Left renal pelvis (tissue), 4 donors: ENCODE measurements at places on chromosomes 11 and 22. TPM values are rescaled to one million over a fixed set of nuclear protein-coding genes. Genes with fewer than 3 reads are reported as not detected.

DNA sequence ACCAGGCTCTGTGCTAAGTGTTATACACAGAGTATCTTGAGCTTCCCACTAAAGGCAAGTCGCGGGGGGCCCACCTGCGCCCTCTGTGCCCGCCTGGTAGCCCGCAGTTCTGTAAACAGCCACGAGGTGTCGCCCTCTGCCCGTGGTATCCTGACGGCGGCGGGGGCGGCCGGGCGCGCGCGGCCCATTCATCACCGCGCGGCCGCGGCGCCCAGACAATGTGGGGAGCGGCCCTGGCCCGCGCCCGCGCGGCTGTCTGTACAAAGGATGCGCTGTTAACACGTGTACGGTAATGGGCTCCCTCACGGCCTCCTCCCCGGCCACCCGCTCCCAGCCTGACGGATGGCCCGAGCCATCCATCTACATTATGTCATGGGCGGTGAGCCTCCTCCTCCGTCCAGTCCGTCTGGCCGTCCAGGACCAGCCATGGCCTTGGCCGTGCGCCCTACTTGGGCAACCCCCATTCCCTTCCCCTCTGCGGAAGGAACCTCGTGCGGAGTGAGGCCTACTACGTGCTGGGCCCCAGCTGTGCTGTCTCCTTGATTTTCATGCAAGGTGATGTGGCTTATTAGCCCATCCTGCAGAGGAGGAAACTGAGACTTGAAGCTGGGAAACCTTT, 99.4 kb downstream of the MIAT start:
- DNase-seq: no peak

GRCh38 chr22:37982151-37982785, 2.1 kb downstream of the SOX10 start:
- no peak for DNase-seq

Gene LTBP3
- 140 TPM for polyA plus RNA-seq

GRCh38 chr11:10561947-10562346, 6.5 kb downstream of the LYVE1 start:
- DNase-seq: no peak

- DNase-seq: no peak
Observed at GRCh38 chr22:21832291-21833290, 34.9 kb downstream of the MAPK1 start.

Gene HEPHL1
- polyA plus RNA-seq: not detected

Gene ACRV1
- polyA plus RNA-seq: 1.0 TPM

DNA sequence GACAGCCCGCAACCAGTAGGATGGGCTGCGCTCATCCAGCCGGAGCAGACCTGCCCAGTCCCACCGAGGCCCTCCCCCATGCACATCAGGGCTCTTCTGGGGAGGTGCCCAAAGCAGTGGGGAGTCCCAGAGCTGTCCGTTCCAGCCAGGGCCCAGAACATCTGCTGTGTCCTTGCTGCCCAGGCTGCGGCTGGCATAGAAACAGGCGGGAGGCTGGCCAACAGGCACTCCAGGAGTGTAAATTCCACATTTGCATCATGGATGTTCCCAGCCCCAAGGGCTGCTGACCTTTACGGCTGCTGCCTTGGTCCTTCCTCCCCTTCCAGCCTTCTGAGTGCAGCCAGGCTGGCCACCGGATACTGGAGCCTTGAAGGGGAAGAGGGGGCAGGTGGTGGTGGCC, 30.0 kb upstream of the SYT7 start:
- no peak for DNase-seq

DNA sequence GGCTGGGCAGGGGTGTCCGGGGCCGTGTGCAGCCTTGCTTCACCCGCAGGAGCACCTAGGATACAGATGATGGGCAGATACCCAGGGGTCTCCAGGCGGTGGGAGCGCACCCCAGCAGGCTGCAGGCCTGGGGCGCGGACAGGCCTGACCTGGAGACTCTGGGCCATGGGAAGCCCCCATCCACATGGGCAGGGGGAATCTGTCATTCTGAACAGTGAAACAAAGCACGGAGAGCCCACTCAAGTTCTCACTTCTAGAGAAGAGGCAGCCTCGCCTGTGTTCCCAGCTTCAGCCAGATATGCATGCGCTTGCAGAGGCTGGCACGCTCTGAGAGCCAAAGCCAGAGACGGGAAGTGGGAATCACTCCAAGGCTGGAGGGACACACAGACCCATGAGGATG, 333.1 kb downstream of the BRD1 start:
- DNase-seq: no peak
